ENCODE measurements at places on chromosomes 16 and 17. TPM values are rescaled to one million over a fixed set of nuclear protein-coding genes. Genes with fewer than 3 reads are reported as not detected.

DNA sequence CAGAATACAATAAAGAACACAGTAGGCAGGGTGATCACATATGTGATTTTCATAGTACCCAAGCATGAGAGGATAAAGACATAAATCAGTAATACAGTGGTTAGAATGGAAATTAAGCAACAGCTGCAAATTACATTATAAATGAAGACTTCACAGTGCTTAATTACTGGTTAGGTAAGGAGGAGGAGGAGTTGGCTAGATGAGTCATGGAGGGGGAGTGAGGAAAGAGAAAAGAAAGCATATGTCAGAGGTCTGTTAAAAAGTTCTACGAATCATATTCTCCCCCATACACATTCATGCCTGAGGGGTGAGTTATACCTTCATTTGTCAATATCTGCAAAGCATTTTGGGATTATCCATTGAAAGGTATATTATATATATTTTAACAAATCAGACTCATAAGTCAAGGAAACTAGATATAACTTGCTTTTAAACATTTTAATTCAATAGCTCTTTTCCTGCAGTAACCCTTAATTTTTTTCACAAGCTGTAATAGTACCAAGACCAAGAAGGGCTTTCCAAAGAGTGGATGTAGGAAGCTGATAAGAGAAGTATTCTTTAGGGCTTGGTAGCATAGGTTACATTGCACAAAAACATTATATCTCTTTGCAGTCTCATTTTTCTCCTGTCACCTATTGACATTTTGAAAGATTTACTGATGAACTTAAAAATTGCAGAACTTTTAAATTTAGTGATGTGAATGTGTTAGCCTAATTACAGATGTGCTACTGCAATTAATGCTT lies 99.3 kb downstream of the STXBP4 start:
- no peaks in the 10 kb centered on the region for H3K36me3 ChIP-seq
- no peak overlapping the region for H3K4me3 ChIP-seq
- peaks cover 5% of the 10 kb centered on the region for H3K4me1 ChIP-seq
- H3K27me3 ChIP-seq: no peaks in the 10 kb centered on the region
- no peak for DNase-seq

DNA sequence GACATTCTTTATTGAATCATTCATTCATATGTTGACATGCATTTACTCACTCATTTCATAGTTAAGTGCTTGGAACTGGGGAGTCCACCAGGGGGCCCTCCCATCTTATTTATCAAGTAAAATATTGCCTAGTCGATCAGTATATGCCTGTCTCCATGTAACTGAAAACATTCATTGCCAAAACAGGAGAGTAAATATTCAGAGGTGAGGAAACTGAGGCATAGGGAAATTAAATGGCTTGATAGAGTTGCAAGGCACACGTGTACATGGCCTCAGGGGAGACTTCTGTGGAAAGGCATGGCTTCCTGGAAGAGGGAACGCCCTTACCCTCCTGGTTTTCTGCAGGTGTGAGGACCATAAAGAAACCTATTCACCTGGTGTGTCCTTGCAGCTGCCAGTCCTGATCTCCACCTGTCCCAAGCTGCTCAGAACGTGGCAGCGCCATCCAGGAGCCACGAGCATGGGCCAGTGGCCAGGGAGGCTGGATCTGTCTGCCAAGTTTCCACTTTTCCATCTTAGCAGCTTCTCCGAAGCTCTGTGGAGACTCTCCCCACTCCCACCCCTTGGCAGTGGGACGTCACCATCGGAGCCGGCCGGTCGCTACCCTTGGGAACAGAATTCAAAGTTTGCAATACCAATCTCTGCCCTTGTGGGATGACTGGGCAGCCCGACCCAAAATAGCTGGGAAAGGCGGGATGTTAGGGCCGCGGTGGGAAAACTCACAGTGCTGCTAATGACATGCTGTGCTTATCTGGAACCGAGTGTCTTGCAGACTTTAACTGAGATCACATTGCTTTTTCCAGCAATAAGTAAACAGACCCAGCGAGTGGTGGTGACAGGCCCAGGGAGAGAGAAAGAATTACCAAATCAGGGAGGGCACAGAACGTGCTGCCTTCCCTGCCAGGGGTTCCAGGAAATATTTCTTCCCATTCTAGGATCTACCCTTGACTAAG lies 4.1 kb upstream of the C1QTNF1 start:
- peak overlapping the region; percentile 81 for H3K27ac ChIP-seq
- peak; percentile 86 for DNase-seq
- peaks cover 13% of the 10 kb centered on the region for H3K27me3 ChIP-seq
- peaks cover 57% of the 10 kb centered on the region for H3K4me1 ChIP-seq
- no peaks in the 10 kb centered on the region for H3K36me3 ChIP-seq

GRCh38 chr17:32349503-32349853 lies 479 bp upstream of the ZNF207 start:
- peak overlapping the region; percentile 98 for H3K27ac ChIP-seq
- H3K27me3 ChIP-seq: no peaks in the 10 kb centered on the region

GRCh38 chr16:82892324-82892723 lies 265.6 kb downstream of the CDH13 start:
- H3K36me3 ChIP-seq: no peaks in the 10 kb centered on the region
- H3K27ac ChIP-seq: no peak overlapping the region
- peaks cover 4% of the 10 kb centered on the region for H3K4me1 ChIP-seq
- no peaks in the 10 kb centered on the region for H3K27me3 ChIP-seq
- H3K4me3 ChIP-seq: no peak overlapping the region

- H3K36me3 ChIP-seq: peaks cover 3% of the 10 kb centered on the region
- peak overlapping the region; percentile 61 for H3K4me3 ChIP-seq
- peak; percentile 83 for DNase-seq
- peaks cover 97% of the 10 kb centered on the region for H3K27me3 ChIP-seq
- peak overlapping the region; percentile 54 for H3K27ac ChIP-seq
These were observed 2.3 kb upstream of the SOX9 start for GRCh38 chr17:72118335-72119076.

DNA sequence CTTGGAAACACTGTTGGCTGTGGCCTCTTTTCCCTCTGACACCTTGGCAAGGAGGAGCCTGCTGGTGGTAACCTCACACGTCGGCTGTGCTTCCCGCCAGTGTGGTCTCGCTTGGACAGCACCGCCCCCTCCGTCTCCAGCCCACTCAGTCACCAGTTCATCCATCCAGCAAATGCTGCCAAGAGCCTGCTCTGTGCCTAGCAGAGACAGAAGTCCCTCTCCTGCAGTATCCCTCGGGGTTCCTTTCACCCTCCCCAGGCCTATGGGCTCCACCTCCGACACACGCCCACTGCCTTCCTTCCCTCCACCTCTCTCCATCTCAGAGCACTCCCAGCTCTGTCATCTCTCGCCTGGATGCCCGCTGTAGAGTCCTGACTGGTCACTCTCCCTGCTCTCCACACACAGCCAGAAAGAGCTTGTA lies 12.3 kb downstream of the CACNG4 start:
- no peak overlapping the region for H3K4me3 ChIP-seq
- peaks cover 58% of the 10 kb centered on the region for H3K27me3 ChIP-seq
- H3K36me3 ChIP-seq: no peaks in the 10 kb centered on the region
- H3K4me1 ChIP-seq: peaks cover 4% of the 10 kb centered on the region
- H3K27ac ChIP-seq: no peak overlapping the region

DNA sequence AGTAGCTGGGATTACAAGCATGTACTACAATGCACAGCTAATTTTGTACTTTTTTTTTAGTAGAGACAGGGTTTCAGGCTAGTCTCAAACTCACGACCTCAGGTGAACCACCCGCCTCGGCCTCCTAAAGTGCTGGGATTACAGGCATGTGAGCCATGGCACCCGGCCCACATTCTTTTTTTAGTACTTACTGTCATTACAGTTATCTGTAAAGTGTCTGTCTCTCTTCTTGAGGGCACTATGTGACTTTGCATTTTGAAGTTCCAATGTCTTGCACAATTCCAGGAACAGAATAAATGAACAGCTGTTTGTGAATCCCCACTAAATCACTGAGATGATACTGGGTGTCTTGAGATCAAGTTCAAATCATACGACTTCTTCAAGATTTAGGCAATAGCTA lies 1540.3 kb downstream of the CDH11 start:
- DNase-seq: no peak
- no peaks in the 10 kb centered on the region for H3K4me1 ChIP-seq
- H3K4me3 ChIP-seq: no peak overlapping the region
- H3K27ac ChIP-seq: no peak overlapping the region
- no peaks in the 10 kb centered on the region for H3K36me3 ChIP-seq
- H3K27me3 ChIP-seq: no peaks in the 10 kb centered on the region

DNA sequence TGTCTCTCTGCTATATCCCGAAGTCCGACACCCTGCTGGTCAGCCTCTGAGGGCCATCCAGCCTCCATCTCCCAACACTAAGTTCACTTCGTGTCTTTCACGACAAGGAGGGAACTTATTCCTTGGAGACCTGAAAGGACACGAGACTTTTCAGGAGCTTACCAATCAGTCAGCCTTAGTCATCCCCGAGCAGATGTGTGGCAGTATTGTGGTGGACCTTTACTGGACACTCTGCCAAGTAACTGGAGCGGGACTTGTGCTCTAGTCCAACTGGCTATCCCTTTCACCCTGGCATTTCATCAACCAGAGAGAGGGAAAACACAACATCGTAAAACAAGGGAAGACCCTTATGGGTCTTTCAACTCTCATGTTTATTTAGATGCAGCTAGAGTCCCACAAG lies 87.1 kb downstream of the EMP2 start:
- H3K27ac ChIP-seq: no peak overlapping the region
- DNase-seq: no peak
- H3K4me1 ChIP-seq: no peaks in the 10 kb centered on the region
- H3K4me3 ChIP-seq: no peak overlapping the region

DNA sequence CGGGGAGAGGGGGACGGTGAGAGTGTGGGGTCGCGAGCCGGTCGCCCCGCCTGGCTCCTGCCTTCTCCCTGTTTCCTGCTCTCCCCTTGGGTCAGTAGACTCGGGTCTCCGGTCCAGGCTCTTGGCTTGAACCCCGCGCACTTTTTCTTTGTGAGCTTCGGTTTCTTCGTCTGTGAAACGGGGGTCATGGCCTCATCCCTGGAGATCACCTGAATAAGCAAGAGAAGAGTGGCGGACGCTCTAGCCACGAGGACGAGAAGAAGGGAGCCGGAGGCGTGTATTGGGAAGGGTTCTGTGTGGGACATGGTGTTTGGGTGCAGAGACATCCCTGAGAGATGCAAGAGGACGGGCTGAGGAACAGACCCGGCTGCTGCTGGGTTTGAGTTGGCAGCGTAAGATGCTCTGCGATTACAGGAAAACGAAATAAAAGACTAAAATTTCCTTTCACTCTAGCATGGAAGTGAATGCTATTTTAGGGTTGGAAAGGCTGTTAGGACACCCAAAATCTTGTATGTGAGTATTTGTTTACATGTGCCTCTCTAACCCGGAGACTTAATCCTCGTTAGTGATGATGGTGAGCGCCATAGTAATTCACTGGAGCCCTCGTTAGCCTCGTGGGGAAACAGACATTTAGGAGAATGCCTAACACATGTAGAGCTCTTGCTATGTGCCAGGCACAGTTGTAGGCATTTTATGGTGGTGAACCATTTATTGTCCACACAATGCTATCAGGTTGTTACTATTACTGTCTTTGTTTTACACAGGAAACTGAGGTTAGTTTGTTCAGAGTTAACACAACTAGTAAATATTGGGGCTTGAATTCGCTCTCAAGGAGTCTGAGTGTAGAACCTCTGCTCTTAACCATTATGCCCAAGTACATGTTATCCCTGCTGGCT lies 646 bp downstream of the KIF22 start:
- H3K4me3 ChIP-seq: peak overlapping the region; percentile 93
- peaks cover 29% of the 10 kb centered on the region for H3K4me1 ChIP-seq
- H3K27me3 ChIP-seq: no peaks in the 10 kb centered on the region

DNA sequence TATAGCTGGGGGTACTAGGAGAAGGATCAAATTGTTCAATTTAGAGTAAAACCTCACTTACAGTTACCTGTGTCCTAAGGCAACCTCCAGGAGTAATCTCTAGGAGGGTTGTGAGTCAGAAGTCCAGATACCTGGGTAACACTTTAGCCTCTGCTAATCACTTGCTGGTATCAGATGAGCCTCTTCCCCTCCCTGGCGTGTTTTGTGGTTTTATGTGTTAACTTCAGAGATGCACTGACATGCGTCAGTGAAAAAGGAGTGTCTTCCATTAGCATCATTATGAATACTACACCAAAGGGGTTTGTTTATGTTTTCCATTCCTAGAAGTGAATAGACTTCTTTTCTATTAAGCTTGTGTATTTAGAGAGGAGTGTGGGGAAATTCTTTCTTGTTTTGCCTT lies 208.2 kb downstream of the FTO start:
- no peak for DNase-seq
- H3K36me3 ChIP-seq: no peaks in the 10 kb centered on the region
- peaks cover 12% of the 10 kb centered on the region for H3K4me1 ChIP-seq
- no peaks in the 10 kb centered on the region for H3K27me3 ChIP-seq

GRCh38 chr16:18829251-18829650 lies 27.9 kb upstream of the ARL6IP1 start:
- H3K27me3 ChIP-seq: no peaks in the 10 kb centered on the region
- no peaks in the 10 kb centered on the region for H3K4me1 ChIP-seq
- no peak for DNase-seq
- no peak overlapping the region for H3K4me3 ChIP-seq
- H3K27ac ChIP-seq: no peak overlapping the region

- H3K27me3 ChIP-seq: no peaks in the 10 kb centered on the region
- H3K36me3 ChIP-seq: no peaks in the 10 kb centered on the region
- H3K4me3 ChIP-seq: no peak overlapping the region
- H3K27ac ChIP-seq: no peak overlapping the region
These were observed 6.1 kb upstream of the NLRC5 start for GRCh38 chr16:56983211-56983751.

GRCh38 chr16:50980666-50981065 lies 170.4 kb downstream of the SALL1 start:
- H3K27me3 ChIP-seq: peaks cover 12% of the 10 kb centered on the region
- DNase-seq: no peak
- H3K4me3 ChIP-seq: no peak overlapping the region

- no peaks in the 10 kb centered on the region for H3K36me3 ChIP-seq
- no peaks in the 10 kb centered on the region for H3K27me3 ChIP-seq
- no peak for DNase-seq
- H3K27ac ChIP-seq: no peak overlapping the region
These were observed 5.7 kb upstream of the CETP start for GRCh38 chr16:56956076-56956475.

GRCh38 chr17:14539801-14540200 lies 238.9 kb downstream of the HS3ST3B1 start:
- DNase-seq: no peak
- H3K4me1 ChIP-seq: no peaks in the 10 kb centered on the region
- H3K27ac ChIP-seq: no peak overlapping the region
- H3K36me3 ChIP-seq: no peaks in the 10 kb centered on the region
- H3K27me3 ChIP-seq: no peaks in the 10 kb centered on the region
- H3K4me3 ChIP-seq: no peak overlapping the region

DNA sequence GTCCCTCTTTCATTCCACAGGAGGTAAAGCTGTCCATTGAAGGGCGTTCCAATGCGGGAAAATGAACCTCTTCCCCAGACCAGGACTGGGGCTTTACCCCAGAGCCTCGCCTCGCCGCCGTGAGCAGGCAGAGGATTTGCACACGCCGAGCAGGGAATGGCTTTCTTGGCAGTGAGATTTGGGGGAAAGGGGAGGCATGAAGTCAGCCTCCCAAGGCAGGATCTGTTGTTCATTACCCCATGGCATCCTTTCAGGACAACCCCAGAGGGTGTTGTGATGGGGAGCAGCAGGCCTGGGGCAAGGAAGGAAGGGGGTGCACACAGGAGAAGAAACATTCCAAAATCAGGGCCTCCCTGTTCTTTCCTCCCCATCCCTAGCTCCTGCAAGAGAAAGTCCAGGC lies 6.0 kb downstream of the ATXN1L start:
- DNase-seq: no peak
- H3K4me1 ChIP-seq: peaks cover 31% of the 10 kb centered on the region
- no peak overlapping the region for H3K27ac ChIP-seq
- H3K36me3 ChIP-seq: peaks cover 60% of the 10 kb centered on the region
- no peak overlapping the region for H3K4me3 ChIP-seq

The CD300H gene
- total RNA-seq: not detected

The SKAP1 gene
- total RNA-seq: 1.0 TPM

The TAF1C gene
- total RNA-seq: 75.5 TPM

The KCNH4 gene
- total RNA-seq: not detected

The TNFSF12 gene
- total RNA-seq: 28.4 TPM

The MYCBPAP gene
- total RNA-seq: 0.91 TPM

The FKBP10 gene
- 12.6 TPM for total RNA-seq

The ABCA5 gene
- total RNA-seq: 48.9 TPM
